Upper lobe of right lung (tissue), 1 donor: ENCODE measurements at places on chromosomes 7 and 10.

GRCh38 chr10:130652544-130652943 is 516.4 kb downstream of the GLRX3 start:
- DNase-seq: no peak

- peak; percentile 64 for DNase-seq
Observed at GRCh38 chr10:132536241-132536876, 1.2 kb upstream of the INPP5A start.

GRCh38 chr7:4851459-4852422 is 10.1 kb downstream of the PAPOLB start:
- DNase-seq: no peak

DNA sequence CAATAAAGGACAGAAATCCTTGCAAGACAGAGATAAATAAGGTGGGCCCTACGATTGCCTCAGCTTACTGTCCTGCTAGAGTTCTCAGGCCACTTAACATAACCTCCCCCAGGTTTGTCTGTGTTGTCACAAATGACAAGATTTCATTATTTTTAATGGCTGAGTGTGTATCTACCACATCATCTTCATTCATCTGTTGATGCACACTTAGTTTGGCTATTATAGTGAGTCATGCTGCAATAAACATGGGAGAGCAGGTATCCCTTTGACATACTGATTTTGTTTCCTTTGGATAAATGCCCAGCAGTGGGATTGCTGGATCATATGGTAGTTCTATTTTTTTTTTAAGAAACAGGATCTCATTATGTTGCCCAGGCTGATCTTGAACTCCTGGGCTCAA is 60.6 kb downstream of the PRTFDC1 start:
- DNase-seq: no peak

GRCh38 chr10:3987143-3987974 is 202.3 kb upstream of the KLF6 start:
- no peak for DNase-seq

DNA sequence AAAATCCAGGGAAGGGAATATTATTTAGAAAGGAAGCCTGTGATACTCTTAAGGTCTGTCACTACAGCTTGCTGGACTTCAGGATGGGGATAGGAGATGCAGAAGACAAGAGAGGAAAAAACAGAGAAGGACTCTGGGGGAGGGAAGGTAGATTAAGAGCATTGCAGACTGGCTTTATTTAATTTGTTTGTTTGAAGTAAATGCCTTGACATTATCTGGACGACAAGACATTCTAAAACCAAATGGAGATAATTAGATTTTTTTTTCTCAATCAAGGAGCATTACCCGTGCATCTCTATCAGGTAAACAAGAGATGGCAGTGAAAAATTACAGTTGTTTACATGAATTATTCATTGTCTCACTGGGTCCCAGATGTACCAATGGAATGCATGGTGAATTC is 24.3 kb downstream of the ACTA2 start:
- no peak for DNase-seq

DNA sequence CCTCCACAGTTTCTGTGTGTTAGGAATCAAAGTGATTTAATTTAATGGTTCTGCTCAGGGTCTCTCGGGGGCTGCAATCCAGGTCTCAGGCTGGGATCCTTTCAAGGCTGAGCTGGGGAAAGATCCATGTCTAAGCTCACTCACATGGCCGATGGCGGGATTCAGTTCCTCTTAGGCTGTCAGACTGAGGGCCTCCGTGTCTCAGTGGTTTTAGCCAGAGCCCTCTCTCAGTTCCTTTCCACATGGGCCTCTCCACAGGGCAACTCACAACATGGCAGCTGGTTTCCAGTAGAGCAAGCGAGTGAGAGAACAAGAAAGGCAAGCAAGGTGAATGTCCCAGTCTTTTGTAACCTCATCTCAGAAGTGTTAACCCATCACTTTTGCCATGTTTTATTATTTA is 26.9 kb downstream of the CAV1 start:
- DNase-seq: no peak

DNA sequence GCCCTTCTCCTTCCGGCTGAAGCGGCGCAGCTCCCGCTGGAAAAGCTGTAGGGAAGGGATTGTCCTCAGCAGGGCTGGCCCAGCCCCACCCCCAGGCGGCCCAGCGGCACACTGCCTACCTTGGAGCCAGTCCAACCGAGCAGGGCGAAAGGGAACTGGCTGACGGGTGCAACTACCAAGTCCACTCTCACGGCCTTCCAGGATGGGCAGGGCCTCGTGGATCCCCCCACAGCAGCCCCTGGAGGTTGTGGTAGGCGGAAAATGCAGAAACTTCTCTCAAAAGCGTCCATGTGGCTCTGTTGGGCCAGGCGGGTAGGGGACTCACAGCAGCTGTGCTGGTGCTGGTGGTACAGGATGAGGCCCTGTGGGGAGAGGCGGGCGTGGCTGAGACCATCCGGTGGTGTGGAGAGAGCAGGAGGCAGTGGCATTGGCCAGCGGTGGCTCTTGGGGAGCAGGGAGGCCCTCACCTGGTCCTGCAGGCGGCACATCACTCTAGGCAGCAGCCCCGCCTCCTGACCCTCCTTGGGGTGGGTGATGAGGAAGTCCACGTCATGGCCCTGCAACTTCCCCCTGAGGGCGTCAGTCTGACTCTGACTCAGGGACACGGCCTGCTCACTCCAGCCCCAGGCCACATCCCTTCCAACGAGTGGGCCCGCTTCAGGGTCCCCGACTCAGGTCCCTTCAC is 8.4 kb upstream of the PGAM2 start:
- DNase-seq: peak; percentile 87

DNA sequence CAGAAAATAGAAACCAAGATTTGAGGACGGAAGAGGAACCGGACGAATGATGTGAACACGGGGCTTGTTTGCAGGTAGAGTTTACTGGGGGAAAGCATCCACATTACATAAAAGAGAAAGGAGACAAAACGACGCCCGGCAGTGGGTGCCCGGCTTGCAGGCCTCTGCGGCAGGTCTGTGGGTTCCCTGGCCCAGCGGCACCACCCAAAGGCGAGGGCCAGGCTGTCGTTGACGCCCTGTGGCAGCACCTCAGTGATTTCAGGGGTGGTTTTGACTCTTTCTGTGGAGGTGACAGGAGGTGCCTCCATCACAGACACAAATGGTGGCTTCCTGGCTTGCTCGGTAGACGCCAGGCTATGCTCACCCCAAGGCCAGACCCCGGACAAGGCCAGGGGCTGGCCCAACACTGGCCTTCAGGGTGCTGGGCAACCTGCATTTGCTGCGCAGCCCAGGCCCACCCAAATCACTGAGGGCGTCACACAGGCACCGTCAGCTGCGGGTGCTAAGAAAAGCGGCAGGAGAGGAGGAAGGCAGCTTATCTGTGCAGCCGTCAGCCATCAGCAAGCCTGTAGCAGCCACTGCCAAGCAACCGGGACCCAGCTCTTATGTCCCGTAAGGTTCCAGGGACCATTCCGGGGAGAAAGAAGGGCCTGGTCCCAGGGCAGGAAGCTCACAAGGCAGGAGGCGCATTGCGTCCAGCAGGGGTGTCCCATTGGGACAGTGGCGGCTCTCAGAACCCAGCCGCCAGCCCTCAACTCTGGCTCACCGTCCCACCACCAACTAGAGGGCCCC is 230.3 kb downstream of the PTPRN2 start:
- DNase-seq: no peak

GRCh38 chr10:33136781-33137180 is 178.8 kb upstream of the ITGB1 start:
- no peak for DNase-seq

DNA sequence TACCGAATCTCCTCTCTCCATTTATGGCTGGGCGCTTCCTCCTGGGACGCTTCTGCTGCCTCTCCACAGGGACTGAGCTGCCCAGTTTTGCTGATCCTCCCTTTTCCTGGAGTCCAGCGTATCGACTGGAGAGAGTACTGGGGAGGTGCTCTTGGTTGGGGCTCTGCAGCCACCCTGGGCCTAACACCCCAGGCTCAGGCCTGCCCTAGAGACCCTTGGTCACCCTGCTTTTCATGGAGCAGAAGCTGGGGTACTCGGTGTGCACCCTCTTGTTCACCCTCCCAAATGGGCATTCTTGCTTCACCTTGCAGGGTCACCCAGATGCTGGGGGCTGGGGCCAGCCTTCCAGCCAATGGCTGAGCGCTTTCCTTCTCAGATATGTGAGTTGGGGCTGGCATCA is 88.8 kb upstream of the RET start:
- no peak for DNase-seq

DNA sequence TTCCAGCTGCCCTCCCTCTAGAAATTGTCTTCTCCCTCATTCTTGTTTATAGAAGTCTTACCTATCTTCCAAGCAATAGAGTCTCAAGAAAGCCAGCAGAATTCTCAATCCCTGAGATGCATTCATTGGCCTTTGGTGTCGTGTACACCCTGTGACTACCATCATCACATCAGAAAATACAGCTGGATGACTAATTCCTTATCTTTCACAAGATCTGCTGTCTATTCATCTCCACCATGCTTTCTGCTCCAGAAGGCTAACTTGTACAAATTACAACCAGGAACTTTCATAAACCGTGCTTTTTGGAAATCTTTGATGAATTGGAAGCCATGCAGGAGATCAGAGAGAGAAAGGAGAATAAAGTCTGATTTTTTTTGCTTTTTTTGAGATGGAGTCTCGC is 1062.9 kb upstream of the GHITM start:
- DNase-seq: no peak

- DNase-seq: no peak
Observed at GRCh38 chr10:43653746-43654145, 5.1 kb upstream of the ZNF32 start.

DNA sequence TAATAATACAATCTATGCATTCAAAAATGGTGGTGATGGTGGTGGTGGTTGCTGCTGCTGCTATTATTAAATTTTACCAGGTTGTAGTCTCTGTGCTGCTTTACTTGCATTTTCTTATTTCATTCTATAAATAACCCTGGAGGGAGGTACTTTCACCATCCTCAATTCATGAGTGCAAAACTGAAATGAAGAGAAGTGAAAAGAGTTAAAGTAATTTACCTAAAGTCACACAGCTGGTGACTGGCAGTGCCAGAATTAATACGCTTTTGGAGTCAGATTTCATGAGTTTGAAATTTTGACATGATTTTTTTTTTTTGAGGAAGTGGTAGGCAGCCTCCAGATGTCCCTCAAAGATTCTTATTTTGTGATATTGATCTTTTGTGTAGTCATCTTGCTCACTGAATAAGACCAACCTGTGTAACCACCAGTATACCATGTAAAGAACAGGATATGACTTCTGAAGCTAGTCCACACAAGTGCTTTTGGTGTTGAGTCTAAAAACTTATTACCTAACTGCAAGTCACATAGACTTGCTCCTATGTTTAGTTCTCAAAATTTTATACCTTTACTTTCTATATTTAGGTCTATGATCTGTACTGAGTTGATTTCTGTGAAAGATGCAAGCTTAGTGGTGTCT is 218.8 kb downstream of the ZWINT start:
- no peak for DNase-seq

DNA sequence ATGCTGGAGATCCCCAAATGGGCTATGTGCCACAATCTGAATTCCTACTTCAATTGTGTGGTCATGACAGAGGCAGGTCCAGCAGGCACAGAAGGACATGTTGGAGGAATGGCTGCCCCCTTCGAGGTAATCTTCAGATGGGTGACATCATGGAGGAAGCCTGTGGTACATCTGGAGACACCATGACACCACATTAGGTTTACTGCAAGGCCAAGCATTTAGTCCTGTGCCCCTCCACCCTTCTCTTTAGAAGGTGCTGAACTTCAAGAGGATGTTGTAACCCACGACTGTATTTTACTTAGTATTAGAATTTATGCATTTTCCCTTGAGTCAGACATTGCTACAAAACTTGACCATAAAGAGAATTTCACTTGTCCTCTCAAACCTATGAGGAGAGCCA is 75.1 kb upstream of the DDC start:
- no peak for DNase-seq

GRCh38 chr7:30019387-30019786 is 7.1 kb downstream of the FKBP14 start:
- DNase-seq: no peak

DNA sequence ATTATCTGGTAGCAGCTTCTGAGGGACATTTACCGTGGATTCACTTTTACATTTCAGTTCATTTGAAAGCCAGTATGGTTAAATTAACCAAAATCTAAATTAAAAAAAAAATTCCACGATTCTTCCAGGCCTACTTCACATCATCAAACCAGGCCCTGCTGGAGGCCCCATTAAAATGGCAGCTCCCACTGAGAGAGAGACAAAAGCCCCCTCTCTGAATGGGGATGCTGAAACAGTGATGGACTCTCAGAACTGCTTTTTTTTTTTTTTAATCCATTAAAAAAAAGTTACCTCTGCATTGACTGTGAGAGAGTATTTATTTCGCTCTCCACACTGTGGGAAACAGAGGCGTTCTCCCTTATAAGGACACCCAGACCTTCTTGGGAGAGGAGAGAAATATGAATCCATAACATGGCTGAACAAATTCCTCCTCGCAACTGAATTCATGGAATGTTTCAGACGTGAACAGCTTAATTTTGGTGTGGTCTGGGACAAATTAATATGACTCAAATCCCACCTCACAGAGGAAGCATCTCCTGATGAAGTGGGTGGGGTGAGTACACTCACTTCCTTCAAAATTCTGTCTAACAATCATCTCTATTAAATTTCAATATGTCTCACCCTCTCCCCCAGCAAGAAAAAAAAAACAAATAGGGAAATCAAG is 73.5 kb downstream of the SAMD9 start:
- DNase-seq: no peak

DNA sequence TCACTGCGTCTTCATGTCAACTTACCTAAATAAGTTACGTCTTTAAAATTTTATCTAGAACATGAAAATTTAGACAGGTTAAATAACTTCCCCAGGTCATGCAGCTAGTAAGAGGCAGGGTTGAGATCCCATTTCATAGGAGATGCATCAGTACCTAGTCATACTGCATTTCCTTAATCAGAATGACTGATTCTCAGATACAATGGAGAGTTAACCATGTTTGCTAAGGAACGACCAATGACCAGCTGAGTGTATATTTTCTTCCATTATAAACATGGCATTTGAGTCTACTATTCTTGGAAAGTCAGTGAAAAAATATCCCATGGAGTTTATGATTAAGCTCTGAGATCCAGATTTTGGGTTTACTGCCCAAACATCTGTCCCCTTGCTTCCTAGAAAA is 39.6 kb downstream of the ENTPD1 start:
- no peak for DNase-seq

DNA sequence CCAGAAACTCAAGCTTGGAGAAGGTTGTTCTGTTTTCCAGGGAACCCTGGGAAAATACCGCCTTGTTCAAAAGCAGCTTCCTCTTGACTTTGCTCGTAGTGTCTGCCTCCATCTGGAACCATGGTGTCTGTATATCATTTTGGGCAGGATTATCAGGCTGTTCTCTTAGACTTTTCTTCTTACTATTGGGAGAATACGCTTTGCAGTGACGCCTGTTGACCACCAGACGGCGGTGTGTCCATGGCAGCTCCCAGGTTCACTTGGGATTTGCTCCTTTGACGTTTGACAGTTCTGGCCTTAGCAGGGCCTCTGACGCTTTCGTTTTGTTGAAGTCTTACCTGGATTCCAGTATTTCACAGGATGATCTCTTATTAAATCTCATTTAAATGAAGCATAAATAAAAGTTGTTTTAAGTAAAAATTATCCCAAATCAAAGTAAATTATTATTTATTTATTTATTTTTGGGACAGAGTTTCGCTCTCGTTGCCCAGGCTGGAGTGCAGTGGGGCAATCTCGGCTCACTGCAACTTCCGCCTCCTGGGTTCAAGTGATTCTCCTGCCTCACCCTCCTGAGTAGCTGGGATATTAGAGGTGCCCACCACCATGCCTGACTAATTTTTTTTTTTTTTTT is 41.8 kb upstream of the GJD4 start:
- DNase-seq: peak; percentile 75

- DNase-seq: no peak
Observed at GRCh38 chr10:70060389-70060788, 7.7 kb downstream of the MACROH2A2 start.
